Suppressor macrophage treated with lipopolysaccharide for 1 hour (primary cell): ENCODE measurements at places on chromosomes 16 and 17.

- DNase-seq: peak; percentile 16
Observed at GRCh38 chr17:49936386-49936785, 32.6 kb upstream of the DLX4 start.

GRCh38 chr16:64151990-64152767 lies 969.7 kb downstream of the CDH11 start:
- DNase-seq: no peak

DNA sequence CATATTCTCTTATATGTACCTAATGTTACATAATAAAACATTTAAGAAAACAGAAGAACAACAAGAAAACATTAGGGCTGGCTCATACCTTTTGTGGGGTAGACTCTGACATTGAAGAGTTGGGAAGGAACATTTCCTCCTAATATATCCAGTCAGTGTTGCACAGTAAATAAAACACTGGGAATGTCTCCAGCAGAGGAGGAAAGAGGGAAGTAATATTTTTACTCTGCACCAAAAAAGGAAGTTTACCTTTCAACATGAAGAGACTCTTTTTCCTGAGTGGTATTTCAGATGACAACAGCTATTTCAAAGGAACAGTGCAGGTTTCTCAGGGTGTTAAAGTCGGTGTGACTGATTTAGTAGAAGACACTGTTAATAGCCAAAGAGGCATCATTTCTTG lies 31.9 kb downstream of the EPN2 start:
- DNase-seq: peak; percentile 30

DNA sequence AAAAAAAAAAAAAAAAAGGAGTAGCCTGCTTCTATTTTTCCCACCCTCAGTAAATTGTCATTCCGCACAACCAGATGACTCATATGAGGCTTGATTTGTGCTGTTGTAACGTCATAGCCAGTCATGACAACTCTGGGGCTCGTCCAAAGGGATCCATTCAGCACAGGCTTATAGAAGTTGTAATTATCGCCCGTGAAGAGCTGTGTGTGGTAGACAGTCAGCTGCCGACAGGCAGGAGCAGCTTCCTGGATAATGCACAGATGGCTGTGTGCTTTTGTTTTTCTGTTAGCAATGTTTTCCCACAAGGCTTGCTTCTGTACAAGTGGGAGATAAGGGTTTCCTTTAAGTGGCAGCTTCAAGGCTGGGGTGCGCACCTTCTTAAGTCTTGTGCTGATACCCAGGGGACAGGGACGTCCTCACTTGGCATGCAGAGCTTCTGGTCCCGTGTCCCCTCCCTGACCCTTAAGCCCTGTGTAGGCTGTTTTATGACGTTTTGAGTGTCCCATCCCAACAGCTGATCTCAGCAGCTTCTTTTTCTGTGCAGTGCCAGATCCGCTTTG lies 26.0 kb downstream of the SNX29 start:
- DNase-seq: peak; percentile 44

GRCh38 chr17:16882243-16882925 lies 89.5 kb downstream of the TNFRSF13B start:
- DNase-seq: no peak

- no peak for DNase-seq
Observed at GRCh38 chr16:24514096-24514495, 25.3 kb upstream of the RBBP6 start.

DNA sequence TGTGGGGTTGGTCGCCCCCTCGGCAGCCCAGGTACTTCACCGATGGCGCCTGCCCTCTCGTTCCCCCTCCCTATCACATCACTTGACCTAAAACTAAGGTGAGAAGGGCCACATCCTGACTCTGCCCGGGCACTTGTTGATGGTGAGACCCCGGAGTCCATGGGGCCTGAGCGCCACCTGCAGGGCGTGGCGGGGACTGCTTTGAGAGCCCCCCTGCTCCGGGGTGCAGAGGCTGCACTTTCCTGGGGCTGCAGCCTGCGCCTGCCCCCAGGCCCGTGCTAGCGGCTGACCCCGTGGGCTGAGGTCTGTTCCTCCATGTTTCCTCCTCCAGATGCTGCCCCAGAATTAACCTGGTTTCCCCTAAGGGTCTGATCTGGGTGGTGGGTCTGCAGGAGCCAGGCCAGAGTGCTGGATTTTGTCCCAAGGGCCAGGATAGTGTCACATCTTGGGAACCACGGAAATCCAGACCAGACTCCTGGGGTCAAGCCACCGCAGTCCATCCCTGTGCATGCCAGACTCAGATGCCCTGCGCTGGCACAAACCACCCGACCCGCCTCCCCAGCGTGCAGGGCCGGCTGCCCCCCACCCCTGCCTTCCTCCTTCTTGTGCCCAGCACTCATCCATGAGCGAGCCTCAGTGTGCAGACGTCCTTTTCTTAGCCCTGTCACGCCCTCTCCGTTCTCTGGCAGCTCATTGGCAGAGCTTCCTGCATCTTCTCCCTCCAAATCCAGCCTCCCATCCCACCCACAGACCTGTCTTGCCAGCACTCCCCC lies 2.7 kb downstream of the NDUFAF8 start:
- peak; percentile 69 for DNase-seq

DNA sequence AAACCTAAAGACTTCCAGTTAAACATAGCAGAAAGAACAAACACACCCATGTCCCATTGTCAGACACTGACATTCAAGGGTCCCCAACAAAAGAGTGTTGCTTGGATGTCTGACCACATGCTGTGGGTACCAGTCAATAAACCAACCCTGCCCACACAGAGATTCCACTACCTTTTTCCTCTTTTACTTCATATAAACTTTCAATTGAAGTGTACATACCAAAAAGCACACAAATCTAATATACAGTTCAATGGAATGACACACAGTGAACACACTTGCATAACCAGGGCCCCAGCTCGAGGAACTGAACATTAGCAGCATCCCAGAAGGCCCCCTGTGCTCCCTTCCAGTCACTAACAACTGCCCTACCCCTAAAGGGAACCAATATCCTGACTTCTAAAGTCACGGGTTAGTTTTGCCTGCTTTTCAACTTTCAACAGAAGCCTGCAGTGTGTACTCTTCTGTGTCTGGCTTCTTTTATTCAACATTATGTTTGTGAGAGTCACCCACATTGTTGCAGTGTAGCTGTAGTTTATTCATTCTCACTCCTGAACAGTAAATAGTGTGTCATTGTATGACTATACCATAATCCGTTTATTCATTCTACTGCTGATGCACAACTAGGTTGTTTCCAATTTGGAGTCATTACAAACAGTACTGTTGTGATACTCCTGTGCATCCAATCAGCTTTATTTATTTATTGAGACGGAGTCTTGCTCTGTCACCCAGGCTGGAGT lies 18.0 kb downstream of the CFDP1 start:
- DNase-seq: peak; percentile 11

DNA sequence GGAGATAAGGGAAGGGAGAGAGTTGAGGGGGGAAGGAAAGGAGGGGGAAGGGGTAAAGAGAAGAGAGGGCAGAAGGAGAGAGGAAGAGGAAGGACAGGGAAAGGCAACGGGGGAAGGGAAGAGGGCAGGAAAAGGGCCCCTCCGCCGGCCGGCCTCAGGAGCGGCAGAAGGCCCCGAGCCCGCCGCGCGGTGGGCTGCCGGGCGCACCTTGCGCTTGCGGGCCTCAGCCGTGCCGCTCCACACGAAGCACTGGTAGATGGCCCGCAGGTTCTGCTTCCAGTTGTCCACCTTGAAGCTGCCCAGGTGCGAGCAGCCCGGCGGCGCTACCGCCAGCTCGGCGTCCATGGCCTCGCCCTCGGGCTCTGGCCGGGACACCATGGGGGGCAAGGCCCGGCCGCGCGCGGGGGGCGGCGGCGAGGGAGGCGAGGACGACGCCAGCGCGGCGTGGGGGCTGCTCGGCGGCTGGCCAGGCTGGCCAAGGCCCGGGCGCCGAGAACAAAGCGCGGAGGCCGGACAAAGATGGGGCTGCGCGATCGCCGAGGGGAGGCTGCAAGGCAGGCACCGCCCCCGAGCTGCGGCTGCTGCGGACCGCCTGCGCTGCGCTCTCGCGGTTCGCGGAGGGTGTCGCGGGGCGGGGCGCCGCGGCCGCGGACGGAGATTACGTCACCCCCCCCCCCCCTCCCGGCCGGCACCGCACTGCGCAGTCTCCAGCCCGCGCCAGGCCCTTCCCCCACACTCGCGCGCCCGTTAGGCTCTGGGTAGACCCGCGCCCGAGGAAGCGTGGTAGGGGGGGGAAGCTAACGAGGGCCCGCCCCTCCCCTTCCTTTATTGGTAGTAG lies at the start of gene USP22:
Gene USP22 (minus strand): TSS at position 554 of the 838 bp plus-strand sequence. CDS start 176 bp downstream, at position 378.
- DNase-seq: peak; percentile 31

DNA sequence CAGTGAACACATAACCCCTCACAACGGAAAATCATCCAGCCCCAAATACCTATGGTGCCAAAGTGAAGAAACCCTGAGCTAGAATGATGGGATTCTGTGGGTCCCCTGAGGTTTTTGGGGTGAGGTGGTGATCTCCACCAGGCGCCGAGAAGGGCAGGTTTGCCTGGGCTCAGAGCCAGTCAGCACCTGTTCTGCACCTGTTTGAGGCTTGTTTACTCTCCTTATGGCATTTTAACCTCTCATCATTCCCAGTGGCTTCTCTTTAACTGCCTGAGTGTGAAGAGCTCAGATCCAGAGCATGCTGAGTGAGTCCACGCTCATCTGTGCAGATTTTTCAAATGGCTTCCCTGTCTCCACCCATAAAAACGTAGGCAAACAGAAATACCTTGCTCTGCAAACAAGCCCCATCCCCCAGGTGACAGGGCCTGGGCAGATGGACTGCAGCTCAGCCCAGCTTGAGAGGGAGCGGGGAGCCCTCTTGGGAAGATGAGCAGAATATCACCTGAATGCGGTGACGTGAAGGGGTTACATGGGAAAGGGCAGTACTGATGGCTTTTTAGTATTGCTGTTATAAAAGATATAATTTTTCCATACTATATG lies 40.1 kb upstream of the CLEC19A start:
- no peak for DNase-seq

DNA sequence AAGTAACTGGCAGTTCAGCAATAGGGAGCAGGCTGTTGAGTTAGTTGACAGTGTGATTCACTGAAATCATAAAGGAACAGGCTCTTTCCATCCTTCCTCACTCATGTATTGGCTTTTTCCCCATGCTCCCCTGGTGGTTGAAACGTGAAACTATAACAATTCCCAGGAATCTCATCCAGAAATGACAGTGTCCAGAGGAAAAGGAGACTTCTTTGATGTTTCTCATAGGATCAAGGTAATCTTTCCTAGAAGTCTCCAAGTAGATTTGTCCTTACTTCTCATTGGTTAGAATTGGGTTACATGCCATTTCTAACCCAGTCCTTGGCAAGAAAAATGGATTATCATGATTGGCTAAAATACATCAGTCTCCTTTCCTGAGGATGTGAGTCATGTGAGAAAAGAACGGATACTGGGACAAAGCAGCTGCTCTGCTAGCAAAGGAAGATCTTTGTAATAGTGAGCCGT lies 14.4 kb downstream of the TTC19 start:
- no peak for DNase-seq

- DNase-seq: peak; percentile 67
Observed at GRCh38 chr17:3039736-3040135, 23.7 kb downstream of the OR1D5 start.

- DNase-seq: peak; percentile 21
Observed at GRCh38 chr17:73271072-73271471, 9.4 kb upstream of the CPSF4L start.

DNA sequence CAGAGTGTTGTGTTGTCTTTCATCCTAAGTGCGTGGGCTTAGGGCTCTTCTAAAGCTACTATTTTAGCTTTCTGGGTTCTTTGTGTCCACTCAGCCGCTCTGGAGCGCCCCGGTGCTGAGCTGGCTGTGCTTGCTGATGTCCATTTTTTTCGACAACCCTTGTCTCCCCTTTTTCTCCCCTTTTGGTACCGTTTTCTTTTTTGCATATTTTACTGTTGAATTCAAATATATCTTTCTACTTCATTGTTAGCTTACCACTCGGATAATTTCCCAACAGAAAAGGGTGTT lies 1.2 kb downstream of the SRRM2 start:
- peak; percentile 52 for DNase-seq

- no peak for DNase-seq
Observed at GRCh38 chr16:10607157-10607556, 26.8 kb upstream of the EMP2 start.

DNA sequence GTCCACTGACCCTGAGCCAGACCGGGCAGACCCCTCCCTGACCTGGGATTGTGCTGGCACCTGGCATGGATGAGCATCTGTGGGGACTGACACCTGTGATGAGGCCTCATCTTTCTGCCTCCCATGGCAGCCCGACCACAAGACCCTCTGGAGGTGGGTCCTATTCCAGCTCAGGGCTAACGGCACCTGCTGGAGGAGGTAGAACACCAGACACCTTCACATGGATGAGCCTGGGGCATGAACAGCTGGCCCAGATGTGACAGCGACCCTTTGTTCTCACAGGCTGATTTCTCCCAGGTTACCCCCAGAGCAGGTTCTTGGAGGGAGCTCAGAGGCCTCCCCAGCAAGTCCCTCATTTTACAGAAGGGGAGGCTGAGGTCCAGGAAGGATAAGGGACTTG lies 46.4 kb upstream of the PIK3R6 start:
- no peak for DNase-seq

DNA sequence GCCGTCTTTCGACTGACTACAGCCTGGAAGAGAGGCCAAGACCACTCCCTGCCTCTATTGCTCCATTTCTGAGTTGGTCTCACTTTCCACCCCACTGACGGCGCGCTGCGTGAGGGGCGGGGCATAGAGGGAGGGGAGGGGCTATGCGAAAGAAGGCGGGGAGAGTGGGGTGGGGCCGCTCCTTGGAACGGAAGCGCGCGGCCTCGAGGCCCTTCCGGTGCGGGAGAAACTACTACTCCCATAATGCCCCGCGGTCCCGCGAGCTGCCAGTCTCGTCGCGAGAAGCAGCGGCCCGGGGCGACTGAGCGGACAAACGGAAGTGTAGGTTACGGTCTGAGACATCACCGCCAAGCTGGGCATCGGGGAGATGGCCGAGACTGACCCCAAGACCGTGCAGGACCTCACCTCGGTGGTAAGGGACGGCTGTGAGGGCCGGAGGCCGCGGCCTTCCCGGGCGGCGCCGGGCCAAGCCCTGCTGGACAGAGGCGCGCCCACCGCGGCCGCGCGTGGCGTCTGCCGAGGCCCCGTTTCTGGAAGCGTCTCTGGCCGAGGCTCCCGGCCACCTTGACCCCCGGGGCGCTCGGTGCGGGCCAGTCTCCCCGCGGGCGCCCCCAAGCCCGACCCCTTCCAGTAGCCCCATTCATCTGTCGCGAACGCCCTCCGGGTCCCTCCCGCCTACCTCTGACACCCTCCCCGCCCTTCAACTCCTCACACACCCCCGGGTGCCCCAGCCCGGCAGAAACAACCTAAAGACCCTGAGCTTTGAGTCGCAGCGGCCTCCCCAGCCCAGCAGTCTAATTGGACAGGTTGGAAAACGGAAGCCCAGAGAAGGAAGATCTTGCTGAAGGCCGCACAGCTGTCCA lies at the start of gene HSBP1:
Gene HSBP1 (plus strand): TSS at position 269 of the 863 bp plus-strand sequence. CDS start 99 bp downstream, at position 368.
- DNase-seq: peak; percentile 98

- DNase-seq: no peak
Observed at GRCh38 chr16:30377050-30377811, 2.6 kb downstream of the MYL11 start.

DNA sequence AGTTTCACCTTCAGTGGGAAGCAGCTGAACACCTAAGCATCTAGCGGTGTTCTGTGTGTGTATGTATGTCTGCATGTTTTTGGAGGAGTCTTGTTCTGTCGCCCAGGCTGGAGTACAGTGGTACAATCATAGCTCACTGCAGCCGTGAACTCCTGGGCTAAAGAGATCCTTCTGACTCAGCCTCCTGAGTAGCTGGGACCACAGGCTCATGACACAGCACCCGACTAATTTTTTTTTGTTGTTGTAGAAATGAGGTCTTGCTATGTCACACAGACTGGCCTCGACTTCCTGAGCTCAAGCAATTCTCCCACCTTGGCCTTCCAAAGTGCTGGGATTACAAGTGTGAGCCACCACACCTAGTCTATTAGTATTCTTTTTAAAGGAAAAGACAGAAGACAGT lies 30.2 kb upstream of the FAAP100 start:
- DNase-seq: no peak

- no peak for DNase-seq
Observed at GRCh38 chr17:66373944-66374817, 71.8 kb downstream of the PRKCA start.
